ENCODE measurements at places on chromosomes 13 and 19. TPM values are rescaled to one million over a fixed set of nuclear protein-coding genes. Genes with fewer than 3 reads are reported as not detected.

DNA sequence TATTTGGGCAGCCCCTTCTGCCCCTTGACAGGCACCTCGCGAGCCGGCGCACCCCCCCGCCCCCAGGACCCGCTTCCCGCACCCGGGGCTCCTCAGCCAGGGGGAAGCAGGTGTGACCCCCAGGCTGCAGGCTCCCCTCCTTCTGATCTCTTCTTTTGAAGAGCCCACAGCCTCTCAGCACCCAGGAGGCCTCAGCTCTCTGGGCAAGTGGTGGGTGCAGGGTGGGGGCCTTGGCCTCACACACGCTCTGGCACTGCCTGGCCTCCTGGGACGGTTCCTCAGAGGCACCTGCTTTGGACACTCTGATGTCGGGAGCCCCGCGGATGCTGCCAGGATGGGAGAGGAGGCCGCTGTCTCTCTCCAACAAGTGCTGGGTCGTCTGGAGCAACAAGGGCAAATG lies 1.5 kb upstream of the C13orf46 start:
- DNase-seq, result no peak

Gene POU2F2
- polyA plus RNA-seq, result 0.78 TPM

DNA sequence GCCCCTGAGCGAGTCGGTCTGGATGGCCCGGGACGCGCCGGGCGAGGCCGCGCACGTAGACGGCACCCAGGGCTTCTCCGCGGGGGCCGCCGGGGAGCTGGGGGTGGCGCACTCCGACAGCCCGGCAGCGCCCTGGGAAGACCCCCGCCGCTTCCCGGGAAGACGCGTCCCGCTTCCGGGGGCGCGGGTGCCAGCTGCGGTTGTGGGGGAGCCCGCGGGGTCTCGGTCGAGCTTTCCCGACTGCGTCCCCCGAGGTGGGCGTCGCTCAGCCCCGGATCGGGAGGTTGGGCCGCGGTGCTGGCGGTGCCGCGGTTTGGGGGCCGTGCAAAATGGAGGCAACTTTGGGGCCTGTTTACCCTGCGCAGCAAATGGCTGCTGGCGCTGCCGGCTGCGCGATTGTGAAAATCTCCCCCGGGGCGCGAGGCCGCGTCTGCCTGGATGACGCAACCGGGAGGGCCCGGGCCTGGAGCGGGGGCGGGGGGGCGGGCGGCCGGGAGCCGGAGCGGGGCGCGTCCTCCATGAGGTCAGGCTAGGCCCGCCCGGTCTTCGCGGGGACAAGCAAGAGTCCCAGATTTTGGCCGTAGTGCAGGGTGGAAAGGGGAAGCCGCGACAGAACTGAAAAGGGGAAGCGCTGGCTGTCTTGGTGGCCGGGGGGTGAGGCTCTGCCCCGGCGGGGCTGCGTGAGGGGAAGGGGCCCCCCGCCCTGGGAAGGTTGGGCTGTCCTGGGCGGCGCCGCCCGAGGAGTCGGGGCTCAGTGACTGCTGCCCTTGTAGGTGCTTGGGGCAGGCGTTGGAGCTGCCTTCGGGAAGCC lies 11.3 kb downstream of the PEAK3 start:
- no peak for DNase-seq

DNA sequence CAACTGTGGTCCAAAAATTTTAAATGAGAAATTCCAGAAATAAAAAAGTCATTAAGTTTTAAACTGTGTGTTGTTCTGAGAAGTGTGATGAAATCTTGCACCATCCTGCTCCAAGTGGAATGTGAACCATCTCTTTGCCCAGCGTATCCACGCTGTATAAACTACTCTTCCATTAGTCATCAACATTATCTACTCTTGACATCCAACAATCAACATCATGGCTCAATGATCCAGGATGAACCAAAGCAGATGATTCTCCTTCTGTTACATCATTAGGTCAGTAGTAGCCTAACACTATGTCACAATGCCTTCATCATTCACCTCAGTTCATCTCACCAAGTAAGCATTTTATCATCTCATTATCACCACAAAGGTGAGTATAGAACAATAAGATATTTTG lies 55.3 kb downstream of the SUCLA2 start:
- DNase-seq, result no peak

GRCh38 chr13:77325371-77325980 lies 1.4 kb downstream of the MYCBP2 start:
- no peak for DNase-seq

- no peak for DNase-seq
Measured at GRCh38 chr19:58544591-58545285, 874 bp downstream of the TRIM28 start.

Gene C19orf33
- polyA plus RNA-seq, result 8.6 TPM

Gene THSD1
- 7.0 TPM for polyA plus RNA-seq

Gene GFY
- polyA plus RNA-seq, result not detected

All from right renal pelvis (tissue), 4 donors.